ENCODE measurements at places on chromosomes 1 and 21. TPM values are rescaled to one million over a fixed set of nuclear protein-coding genes. Genes with fewer than 3 reads are reported as not detected.

Gene SPRR4
- total RNA-seq = not detected

Gene ADAM30
- total RNA-seq = not detected

Gene CASP9
- total RNA-seq = 21.3 TPM

Gene FCRL1
- total RNA-seq = 3.2 TPM

Gene TLCD4
- under 0.01 TPM for total RNA-seq

Gene PER3
- total RNA-seq = 2.2 TPM

Gene SYT6
- total RNA-seq = not detected

Gene ATP1A2
- not detected for total RNA-seq

Gene TLR5
- under 0.01 TPM for total RNA-seq

Gene ZNF672
- total RNA-seq = 73.2 TPM

Gene KRTAP19-3
- not detected for total RNA-seq

Gene POU2F1
- 12.1 TPM for total RNA-seq

Gene VWA5B1
- under 0.01 TPM for total RNA-seq

Gene ICOSLG
- 4.3 TPM for total RNA-seq

Gene SERTAD4
- total RNA-seq = not detected

Gene MSH4
- 0.27 TPM for total RNA-seq

Gene SMIM1
- 15.6 TPM for total RNA-seq

Gene FAM3B
- total RNA-seq = under 0.01 TPM

Gene SIM2
- total RNA-seq = not detected

Gene RBM11
- total RNA-seq = 4.3 TPM

Gene SMCP
- total RNA-seq = not detected

Gene AGL
- 5.7 TPM for total RNA-seq

Gene HFM1
- 2.4 TPM for total RNA-seq

Gene IER5
- total RNA-seq = 41.2 TPM

Gene SGIP1
- 2.2 TPM for total RNA-seq

Gene YRDC
- total RNA-seq = 26.9 TPM

Gene SPATA21
- total RNA-seq = not detected

Gene ARMH1
- total RNA-seq = 339 TPM

Gene FYB2
- total RNA-seq = not detected

Gene SLAMF7
- 0.27 TPM for total RNA-seq

Gene DDX59
- total RNA-seq = 10.5 TPM

Gene ANKRD35
- total RNA-seq = 0.27 TPM

Gene LEPR
- 3.5 TPM for total RNA-seq

Gene TNFRSF14
- total RNA-seq = 135 TPM

Gene FCRL2
- under 0.01 TPM for total RNA-seq

Gene ZMYND12
- 4.3 TPM for total RNA-seq

Measured in hematopoietic multipotent progenitor cell (in vitro differentiated cells).